Cardiac fibroblast (primary cell): ENCODE measurements at places on chromosomes 11 and 22.

- no peak for DNase-seq
Observed at GRCh38 chr11:20156280-20156875, 3.9 kb downstream of the DBX1 start.

- DNase-seq, result peak; percentile 41
Observed at GRCh38 chr11:75400146-75400865, 988 bp downstream of the RPS3 start.

DNA sequence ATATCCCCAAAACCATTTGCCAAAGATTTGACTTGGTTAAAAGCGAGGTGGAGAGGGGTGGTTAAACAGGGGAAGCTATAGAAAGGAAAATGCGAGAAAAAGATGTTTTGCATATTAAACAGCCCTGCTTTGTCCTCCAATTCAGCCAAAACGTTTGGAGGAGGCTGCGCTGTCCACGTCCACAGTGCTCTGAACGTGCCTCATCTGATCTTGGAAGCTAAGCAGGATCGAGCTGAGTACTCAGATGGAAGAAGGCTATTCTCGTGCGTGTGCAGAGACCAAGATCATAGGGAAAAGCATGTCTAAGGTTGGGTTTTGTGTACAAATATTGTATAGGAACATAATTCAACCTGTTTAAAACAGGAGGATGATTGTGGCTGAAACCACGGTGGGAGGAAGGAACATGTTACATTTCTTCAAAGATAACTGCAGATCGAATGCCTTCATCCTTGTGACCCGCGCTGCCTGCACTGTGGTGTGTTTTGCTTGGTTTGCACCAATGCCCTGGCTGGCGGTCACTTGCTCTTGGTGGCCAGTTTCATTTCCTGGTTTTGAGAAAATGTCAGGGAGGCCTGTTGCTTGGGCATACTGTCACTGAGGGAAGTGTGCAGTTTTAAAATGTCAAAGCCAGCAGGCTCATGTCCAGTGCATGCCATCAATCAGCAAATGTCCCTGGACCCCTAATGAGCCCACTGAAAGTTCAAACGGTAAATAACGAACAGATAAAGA is 40.4 kb downstream of the FLI1 start:
- DNase-seq, result no peak

DNA sequence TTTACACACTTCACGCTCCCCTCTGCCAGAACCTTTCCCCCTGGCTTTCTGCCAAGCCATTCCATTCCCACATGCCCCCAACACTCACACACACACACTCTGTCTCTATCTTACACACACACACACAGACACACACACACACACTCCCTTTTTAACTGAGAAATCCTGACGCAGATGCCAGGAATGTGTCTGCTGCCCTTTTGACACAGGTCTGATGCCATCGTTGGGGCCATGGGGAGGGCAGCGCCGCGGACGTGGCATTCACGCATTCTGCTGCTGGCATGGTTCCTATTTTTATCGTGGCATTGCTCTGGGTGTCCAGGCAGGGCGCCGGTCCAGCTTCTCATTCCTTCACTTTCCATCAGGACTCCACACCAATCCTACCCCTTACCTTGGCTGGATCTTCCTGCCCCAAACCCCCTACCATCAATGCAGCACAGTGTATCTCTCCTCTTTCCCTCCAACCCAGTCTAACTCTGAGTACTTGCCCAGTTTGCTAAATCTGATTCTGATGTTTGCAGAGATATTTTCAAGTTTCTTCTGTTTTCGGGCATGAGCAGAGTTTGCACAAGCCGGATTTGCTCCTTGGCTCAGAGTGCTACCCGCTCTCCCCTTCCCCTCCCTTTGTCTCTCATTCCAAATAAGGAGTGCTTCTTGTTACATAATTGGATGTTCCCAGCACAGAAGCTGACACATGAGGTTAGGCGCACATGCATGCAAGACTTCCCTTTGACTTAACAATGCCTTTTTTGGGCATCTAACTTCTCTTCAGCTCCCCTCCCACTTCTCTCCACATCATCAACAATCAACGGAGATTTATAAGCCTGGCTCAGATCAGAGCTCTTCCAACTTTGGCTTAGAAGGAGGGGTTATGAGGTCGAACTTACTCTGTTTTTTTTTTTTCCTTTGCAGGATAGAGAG is 18.8 kb downstream of the SNX19 start:
- DNase-seq, result peak; percentile 97

DNA sequence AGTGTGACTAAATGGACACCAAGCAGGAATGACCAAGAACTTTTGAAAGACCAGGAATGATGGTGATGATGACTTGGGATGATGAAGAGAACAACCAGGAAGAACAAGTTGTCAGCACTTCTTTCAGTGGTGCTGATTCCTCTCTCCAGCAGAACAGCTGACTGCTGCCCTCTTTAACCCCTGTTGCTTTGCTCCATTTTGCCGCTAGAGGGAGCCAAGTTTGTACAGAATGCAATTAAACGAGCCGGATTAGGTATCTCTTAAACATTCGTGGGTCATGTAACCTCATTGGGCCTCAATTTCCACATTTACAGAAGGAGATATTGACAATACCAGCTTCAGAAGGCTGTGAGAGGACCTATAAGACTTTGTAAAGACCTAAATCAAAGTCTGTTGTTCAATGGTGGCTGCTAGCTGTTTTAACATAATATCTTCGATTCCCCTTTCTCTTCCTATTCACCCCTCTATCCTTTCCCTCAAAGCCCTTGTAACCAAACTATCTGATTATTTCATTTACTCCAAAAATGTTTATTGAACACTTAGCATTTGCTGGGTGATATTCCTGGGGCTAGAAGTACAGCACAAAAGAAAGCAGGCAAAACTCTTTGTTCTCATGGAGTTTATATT is 1.9 kb downstream of the OR4S1 start:
- DNase-seq, result peak; percentile 48

- DNase-seq, result no peak
Observed at GRCh38 chr11:119638851-119639250, 90.1 kb downstream of the NECTIN1 start.
